Astrocyte (in vitro differentiated cells and primary cell): ENCODE measurements at places on chromosomes 7 and 10.

GRCh38 chr10:130022086-130022485 is 58.0 kb upstream of the EBF3 start:
- DNase-seq: no peak

- DNase-seq: no peak
These were observed 296.6 kb upstream of the ETV1 start for GRCh38 chr7:14286036-14286435.

DNA sequence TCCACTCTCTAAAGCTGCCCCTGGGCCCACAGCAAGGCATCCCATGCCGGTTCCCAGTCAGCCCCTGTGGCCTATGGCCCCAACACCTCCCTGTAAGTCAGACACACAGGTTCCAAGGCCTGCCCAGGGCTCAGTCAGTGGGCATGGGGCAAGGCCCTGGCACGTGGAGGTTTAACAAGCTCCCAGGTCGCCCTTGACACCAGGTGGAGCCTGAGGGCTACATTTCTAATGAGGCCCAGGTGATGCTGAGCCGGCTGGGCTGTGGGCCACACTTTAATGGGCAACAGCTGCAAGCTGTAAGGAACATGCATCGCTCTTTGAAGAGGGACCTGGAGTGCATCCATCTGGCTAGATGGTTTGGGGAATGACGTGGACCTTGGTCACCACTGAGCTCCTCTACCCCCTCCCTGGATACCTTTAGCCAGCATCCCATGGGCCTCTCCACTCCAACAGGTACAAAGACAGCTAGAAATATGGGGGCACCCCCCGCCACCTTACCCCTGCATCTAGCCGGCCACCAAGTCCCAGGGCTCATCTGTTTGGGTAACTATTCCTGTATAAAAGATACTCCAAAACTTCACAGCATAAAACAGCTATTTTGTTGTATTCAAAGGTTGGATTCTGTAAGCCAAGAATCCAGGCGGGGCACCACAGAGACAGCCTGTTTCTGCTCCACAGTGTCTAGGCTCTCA is 122.5 kb downstream of the OAT start:
- peak; percentile 22 for DNase-seq

GRCh38 chr7:17181482-17181881 is 117.0 kb upstream of the AHR start:
- DNase-seq: no peak

DNA sequence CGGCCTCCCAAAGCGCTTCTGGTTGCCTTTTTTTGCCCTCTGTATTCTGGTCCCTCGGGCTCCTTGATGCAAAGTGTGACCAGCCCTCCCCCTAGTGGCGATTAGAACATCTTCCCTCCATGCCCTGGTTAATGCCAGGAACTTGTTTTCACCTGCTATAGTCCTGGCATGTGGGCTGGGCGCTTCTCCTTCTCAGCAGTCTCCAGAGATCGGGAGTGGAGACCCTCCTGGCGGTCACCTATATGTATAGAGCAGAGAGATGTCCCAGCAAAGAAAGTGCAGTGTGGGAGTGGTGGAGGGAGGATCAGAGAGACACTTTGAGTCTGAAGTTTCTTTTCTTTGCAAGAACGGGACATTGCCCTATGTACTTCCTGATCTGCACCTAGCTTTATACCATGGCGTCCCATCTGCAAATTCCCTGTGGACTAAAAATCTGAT is 264.1 kb downstream of the OTUD1 start:
- DNase-seq: peak; percentile 27

DNA sequence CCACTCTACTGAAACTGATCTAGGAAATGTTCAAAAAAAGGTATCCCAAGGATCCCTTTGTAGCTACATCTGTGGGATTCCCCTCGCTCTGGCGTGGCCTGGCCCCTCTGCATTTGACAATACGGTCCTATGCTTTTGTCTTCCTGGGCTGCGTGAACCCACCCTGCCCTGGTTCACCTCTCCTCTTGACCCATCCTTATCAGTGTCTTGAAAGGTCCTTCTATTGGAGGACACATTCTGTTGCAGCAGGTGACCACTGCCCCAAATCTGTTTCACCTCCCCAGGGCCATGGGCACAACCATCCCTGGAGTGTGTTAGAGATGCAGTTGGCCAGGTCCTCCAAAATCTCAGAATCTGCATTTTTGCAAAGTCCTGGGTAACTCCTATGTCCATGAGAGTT is 100.8 kb downstream of the EGFR start:
- no peak for DNase-seq

- DNase-seq: no peak
These were observed 2.1 kb downstream of the CAV1 start for GRCh38 chr7:116526897-116527296.

- no peak for DNase-seq
These were observed 10.2 kb upstream of the ST8SIA6 start for GRCh38 chr10:17464545-17464944.

DNA sequence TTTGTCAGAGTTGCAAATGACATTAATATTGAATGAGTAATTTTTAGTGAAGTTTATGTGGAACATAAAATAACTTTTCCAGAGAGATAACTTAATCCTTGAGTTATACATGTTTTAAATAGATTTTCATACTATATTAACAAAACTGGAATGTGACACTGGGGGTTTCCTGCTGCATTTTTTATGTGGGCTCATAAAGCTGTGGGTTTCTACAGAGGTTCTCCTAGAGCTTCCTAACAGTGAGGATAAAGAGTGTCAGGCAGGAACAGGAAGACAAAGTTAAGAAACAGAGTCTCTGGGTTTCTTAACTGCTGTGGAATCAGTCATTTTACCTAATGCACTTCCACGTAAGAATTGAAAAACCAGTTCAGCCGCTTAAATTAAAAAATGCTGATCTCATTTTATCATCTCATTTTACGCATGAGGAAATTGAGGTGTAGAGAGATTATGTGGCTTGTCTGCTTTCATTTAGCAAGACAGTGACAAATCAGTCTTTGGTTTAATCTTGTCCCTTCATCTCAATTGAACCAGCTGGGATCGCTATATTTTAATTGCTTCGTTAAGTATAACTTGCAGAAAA is 5.0 kb downstream of the CD36 start:
- no peak for DNase-seq

GRCh38 chr10:44761076-44761475 is 150.1 kb upstream of the TMEM72 start:
- DNase-seq: peak; percentile 68

- DNase-seq: no peak
These were observed 486.4 kb downstream of the MAGI2 start for GRCh38 chr7:78967046-78967445.

- no peak for DNase-seq
These were observed 466.1 kb upstream of the NRP1 start for GRCh38 chr10:33800545-33800944.

GRCh38 chr7:64872351-64873154 is 30.5 kb upstream of the ZNF273 start:
- DNase-seq: no peak

DNA sequence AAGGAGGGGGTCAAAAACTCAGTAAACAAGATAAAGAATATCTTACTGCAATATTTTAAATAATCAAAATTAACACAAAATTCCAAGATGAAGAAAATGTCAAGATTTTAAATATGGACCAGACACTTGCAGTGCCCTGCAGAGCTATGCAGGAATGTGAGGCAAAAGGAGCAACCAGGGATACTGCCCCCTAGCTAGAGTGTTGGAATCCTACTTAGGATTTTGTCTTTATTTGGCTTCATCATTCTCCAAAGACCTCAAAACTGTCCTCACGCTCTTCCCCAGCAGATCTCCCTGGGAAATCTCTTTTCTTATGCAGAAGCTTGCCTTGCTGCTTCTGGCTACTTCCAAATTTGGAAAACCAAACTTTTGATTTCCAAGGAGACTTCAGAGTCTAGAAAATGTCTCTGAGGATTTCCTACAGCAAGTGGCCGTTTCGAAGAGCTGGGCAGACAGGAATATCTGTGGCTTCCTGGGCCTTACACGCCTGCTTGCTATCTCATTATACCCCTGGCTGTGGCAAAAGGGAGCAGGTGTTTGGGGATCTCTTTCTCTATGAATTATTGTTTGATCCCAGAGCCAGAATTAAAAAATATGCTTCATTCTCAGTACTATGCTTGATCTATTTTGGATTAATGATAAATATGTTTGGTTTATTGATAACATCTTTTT is 232.2 kb upstream of the BMPER start:
- no peak for DNase-seq

DNA sequence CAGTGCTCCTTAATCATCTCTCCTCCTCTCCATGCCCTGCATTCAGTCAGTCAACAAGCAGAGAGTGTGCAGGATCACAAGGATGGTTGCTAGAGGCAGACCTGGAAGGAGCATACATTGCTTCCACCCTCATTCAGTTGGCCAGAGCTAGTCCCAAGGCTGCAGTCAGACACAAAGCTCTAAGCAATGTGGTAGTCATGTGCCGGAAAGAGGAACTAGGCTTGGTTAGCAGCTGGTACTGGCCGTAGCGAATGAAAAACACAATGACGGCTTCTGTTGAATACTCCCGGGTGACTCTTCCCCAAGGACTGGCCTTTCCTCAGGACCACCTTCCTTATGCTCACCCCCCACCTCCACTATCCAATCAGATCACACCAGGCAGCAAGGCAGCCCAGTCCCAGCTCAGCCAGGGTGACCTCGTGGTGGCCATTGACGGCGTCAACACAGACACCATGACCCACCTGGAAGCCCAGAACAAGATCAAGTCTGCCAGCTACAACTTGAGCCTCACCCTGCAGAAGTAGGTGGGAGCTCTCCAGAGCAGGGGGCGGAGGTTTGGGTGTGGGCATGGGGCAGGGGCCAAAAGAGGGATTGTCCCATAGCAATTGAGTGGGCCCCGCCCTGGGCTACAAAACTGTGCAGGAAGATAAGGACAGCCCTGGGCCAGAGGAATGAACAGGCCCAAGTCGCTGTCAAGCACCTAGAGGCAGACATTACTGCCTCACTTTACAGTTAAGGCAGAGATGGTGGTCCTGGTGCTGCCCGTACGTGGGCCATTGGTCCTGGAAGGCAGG is 10.9 kb downstream of the LDB3 start:
- DNase-seq: no peak

DNA sequence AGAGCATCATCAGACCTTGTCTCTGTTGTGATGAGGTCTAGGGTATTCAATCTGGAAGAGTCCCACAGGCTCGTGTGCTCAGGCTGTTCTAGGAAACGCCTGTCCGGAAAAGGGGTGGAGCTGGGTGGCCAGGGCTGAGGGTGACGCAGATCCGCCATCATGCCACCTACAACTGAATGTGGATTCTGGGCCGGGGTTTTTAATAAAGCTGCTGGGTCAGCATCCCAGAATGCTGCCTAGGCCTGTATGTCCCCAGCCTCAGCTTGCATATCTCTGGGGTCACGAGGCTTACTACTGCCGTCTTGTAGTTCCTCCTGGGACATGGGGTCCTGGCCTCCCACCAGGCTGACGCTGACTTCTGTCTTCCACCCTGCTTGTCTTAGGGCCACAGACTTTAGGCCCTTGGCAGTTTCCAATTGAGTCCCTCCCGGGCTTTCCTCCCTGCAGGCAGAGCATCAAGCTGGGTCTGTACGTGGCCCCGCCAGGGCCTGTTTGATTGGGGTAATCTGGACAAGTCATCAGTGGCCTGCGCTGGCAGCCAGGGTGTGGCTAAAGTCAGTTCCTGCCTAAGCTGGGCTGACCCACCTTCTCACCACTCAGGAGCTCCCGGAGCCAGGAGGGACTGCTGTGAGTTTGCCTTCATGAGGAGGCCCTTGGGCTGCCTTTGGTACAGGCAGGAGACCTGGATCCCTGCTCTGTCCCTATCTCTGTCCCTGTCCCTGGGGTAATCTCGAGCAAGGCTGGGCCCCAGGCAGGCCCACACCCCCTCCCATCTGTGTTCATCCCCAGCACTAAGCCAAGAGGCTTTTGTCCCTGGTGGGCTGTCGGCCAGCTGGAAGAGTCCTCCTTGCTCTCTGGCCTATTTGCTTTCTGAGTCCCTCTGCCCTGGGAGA is 79.9 kb downstream of the ZMIZ1 start:
- DNase-seq: no peak

GRCh38 chr7:55360486-55360885 is 4.7 kb upstream of the LANCL2 start:
- DNase-seq: no peak

- peak; percentile 93 for DNase-seq
These were observed 23.1 kb downstream of the MDFIC start for GRCh38 chr7:114944745-114945625.

GRCh38 chr7:104967595-104967994 is 46.4 kb upstream of the KMT2E start:
- DNase-seq: peak; percentile 88

- no peak for DNase-seq
These were observed 73.9 kb upstream of the CCNY start for GRCh38 chr10:35262436-35262835.

DNA sequence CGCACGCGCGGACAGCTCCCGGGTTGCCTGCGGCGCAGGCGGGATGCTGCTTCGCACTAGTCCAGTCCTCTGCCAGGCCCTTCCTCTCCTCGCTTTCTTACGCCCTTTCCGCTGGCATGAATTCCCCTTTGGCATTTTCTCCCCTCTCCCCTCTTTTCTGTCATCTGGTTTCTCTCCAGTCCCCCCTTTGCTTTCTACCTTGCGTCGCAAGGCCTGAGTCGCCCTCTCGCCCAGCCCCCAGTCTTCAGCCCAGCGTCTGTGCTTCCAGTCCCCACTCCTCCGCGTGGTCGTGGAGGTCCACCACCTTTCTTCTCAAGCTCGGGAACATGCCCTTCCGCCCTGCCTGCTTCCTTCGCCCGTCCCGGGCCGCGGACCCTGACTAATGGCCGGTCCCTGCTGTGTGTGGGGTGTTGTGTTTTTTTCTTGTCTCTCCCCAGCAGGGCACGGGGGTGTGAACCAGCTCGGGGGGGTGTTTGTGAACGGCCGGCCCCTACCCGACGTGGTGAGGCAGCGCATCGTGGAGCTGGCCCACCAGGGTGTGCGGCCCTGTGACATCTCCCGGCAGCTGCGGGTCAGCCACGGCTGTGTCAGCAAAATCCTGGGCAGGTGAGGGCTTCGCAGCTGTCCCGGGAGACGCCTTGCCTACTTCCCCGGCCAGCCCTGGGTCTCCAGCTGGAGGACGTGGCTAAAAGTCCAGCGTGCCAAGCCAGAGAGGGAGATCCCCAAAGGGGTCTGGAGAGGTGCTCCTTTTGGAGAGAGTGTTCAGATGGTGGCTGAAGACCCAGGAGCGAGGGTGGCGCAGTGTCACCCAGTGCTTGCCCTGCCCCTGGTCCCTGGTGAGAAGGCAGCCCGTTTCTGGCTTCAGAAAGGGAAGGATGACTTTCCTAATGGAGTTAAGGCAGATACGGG is 4.2 kb downstream of the PAX2 start:
- no peak for DNase-seq

DNA sequence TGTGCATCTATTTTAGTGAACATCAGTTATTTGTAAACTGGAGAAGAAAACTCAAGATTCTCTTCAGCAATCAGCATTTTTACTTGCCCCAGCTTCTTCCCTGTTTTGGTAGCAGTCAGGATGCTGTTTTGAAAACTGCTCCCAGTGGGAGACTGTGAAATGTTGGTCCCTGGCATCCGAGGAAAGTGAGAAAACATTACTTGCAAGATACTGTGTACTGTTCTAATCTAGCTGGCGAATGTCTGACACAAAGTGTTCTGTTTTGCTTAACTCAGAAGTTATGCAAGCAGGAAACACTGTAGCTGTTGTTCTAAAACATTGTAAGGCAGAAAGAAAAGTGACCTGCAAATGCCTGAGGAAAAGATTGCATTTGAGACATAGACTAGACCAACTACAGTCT is 171.8 kb upstream of the POM121L12 start:
- no peak for DNase-seq
